ENCODE measurements at places on chromosomes 3 and 15.

- no peak for DNase-seq
Measured at GRCh38 chr3:169432708-169433432, 230.6 kb downstream of the MECOM start.

- DNase-seq, result no peak
Measured at GRCh38 chr3:127037021-127037400, 54.1 kb downstream of the PLXNA1 start.

DNA sequence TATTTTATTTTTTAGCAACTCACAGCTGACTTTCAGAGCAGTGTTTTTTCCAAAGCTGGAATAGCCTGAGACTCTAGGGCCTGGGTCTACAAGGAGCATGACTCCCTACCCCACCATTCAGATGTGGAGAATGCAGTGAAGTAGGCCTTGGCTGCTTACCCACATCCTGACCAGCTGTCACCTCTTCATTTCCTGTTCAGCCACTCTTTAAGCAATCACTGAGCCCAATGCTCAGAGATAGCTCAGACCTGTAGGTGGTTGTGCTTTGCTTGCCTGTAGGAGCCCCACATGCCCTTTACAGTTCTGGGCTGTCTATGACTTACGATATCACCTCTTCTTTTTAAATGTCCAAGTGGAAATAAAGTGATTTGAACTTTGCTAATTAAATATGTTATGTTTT lies 148.1 kb downstream of the NEK11 start:
- DNase-seq, result no peak

DNA sequence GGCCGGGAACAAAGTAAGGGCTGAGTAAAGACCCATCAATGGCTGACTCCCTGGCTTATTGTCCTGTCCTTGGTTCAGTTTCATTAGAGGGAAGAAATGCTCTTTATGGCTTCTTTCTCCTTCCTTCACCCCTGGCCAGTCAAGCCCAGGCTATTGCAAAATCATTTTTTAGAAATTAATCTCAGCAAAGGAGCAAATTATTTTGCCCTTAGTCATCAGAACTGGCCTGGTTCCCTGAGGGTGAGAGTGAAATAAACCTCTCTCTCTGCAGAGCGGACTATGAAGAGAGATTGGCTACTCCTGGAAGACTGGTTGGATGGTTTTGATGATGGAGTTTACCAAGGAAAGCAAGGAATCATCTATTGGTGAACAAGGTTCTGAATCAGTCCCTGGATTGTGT lies 52.7 kb upstream of the OXTR start:
- no peak for DNase-seq

DNA sequence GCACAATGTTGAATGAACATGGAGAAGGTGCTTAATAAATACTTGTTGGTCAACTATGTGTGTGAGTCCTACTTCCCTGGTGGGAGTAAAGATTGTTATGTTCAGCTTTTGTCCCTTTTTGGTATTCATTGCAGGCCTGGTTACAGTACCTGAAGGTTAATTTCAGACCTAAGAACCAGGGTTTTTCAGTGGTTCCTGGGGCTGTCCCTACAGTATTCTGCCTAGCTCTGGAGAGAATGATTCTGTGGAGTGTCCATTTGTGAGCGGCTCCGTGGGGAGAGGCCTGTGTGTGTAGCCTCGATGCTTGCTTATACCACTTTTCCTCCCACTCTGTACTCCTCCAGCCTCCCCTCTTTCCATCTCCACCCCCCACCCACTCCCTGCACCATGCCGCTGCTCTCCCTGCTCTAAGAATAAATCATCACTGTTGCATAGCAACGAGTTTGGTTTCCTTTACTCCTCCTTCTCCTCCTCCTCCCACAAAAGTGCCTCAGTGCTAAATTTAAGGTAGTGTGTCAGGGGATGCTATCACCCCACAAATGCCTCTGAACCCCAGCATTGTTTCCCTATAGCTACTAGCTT lies 150.6 kb upstream of the ROPN1 start:
- DNase-seq, result no peak

DNA sequence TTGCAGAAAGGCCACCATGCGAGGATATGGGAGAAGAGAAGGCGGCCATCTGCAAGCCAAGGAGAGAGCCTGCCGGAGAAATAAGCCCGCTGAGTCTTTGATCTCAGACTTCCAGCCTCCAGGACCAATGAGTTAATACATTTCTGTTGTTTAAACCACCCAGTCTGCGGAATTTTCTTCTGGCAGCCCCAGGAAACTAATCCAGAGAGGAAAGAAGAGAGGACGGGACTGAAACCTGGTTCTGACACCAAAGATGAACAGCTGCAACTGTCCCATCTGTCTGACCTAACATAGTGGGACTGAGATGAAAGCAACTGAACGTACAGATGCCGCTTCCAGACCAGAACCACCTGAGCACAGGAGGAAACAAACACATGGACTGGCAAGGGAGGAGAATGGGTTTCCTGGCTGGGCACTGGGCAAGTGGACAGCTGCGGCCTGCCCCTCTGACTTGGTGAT lies 32.3 kb downstream of the VGLL4 start:
- no peak for DNase-seq

DNA sequence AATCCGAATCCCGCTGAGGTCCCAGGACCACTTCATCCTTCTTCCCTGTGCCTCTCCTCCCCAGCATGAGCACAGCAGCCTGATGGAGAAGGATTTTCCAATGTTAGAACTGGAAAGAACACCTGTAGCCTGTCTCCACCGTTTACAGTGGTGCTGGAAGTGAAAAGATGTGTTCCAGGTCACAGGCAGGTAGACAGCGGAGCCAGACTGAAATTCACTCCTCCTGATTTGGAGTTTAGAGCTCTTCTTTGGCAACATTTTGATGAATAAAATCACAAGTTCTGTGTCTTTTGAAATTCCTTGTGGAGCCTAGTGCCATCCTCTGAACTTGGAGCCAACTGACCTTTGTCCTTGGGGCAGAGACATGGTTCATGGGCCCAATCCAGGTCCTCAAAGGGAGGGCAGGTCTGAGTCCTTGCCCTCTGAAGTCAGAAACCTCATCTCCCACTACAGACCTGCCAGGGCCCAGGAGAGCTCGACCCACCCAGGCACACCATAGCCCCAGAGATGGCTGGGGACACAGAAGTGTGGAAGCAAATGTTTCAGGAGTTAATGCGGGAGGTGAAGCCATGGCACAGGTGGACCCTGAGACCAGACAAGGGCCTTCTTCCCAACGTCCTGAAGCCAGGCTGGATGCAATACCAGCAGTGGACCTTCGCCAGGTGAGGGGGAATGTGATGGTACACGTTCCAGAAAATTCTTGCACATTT lies at the start of gene RTP3:
TSS of gene RTP3 (plus strand) at position 421 of the 710 bp plus-strand sequence. CDS start at position 508, 87 bp downstream.
- no peak for DNase-seq

DNA sequence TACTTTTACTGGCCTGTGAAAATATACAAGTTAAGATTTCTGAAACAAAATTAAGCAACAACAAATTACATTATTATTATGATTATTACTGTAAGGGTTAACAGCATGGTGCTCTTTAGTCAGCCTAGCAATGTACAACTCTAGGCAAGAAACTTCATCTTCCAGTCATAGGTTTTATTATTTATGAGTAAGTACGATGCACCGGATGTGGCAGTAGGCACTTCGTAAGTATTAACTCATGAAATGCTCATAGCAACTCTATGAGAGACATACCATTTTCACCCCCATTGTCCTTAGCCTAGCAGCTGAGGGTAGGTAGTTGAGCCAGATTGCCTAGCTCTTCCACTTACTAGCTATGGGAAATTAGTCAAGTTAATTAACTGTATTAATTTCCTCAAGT lies 68.0 kb upstream of the PTPRG start:
- no peak for DNase-seq

- no peak for DNase-seq
Measured at GRCh38 chr3:187906416-187906815, 161.1 kb upstream of the BCL6 start.

DNA sequence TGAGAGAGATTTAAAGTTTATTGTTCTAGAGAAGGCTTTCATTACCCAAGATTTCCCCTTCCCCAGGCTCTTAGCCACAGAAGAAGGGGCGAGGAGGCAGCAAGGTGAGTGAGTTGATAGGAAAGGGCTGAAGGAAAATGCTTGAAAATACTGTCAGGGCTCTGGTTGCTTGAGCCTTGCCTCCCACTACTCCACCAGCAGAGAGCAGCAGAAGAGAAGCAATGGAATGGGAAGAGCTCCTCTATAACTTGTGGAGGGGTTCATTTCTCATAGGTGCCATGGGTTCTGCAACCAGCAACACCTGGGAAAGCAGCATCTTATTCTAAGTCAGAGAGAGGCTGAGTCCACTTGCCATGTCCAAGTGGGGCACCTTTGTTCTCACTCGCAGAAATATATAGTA lies 184.0 kb upstream of the CNTN6 start:
- DNase-seq, result no peak

DNA sequence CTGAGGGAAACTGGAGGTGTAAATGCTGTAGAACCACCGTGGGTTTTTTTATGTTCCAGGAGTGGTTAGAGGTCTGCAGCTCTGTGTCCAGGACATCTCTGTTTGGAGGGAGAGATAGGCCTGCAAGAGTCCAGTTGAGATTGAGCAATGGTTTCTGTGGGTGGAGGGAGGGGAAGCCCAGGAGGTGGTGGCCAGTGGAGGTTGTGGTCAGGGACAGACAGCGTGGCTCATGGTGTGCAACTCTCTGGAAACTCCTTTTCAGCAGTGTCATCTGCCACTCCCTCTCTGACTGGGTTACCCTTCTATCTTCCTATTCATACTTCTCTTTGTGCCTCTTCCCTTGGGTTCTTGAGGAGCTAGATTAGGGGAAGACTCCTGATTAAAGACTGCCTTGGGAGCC lies 9.6 kb downstream of the XCR1 start:
- no peak for DNase-seq

- no peak for DNase-seq
Measured at GRCh38 chr3:125310623-125311081, 64.5 kb downstream of the ZNF148 start.

DNA sequence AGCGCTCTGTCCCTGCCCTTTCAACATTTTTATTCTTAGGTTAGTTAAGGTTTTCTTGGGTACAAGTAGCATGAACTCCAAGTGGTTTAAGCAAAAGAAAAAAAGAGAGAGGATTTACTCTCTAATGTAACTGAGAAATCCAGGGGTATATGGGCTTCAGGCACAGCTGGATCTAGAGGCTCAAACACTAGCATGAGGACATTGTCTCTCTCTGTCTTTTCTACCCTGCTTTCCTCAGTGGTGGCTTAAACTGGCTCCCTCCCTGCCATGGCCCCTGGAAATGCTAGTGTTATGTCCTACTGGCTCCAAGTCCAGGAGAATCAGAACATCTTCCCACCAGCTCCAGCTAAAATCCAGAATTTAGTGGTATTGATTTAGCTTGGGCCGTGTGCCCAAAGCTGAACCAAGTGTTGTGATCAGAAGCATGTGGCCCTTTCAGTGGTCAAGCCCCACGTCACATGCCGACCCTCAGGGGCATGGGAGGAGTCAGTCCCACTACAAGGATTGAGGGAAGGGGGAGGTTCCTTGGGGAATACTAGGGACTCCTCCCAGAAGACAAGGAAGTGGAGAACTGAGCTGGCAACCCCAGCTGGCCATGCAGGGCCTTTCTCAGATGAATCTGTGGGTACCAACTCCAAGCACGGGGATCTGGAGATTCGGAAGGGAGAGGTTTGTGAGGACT lies 58.0 kb downstream of the LINGO1 start:
- DNase-seq, result no peak

GRCh38 chr3:194930377-194931204 lies 244.9 kb downstream of the FAM43A start:
- DNase-seq, result peak; percentile 61

GRCh38 chr3:60708191-60708975 lies 542.9 kb downstream of the FHIT start:
- DNase-seq, result no peak

- DNase-seq, result no peak
Measured at GRCh38 chr3:131323014-131323413, 58.6 kb upstream of the NUDT16 start.

DNA sequence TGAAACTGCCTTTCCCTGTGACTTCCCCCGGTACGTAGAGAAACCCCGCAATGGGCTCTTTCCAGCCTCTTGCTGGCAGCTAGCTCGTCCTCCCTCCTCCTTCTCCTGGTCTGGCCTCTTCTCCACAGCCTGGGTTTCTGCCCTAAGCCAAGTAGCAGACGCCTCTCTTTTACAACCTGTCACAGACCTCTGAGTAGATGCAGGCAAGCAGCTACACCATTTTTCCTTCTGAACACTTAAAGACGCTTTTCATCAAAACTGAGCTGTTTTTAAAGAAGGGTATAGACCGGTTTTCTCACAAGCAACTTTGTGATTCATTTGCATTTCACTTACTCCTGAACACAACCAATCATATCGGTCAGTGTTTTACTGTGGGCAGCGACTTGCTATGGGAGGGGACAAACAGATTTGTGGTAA lies 32.0 kb downstream of the ADAMTSL3 start:
- DNase-seq, result no peak

GRCh38 chr15:55297315-55297714 lies 7.7 kb upstream of the RAB27A start:
- no peak for DNase-seq

GRCh38 chr3:13142552-13143380 lies 69.5 kb upstream of the IQSEC1 start:
- no peak for DNase-seq

DNA sequence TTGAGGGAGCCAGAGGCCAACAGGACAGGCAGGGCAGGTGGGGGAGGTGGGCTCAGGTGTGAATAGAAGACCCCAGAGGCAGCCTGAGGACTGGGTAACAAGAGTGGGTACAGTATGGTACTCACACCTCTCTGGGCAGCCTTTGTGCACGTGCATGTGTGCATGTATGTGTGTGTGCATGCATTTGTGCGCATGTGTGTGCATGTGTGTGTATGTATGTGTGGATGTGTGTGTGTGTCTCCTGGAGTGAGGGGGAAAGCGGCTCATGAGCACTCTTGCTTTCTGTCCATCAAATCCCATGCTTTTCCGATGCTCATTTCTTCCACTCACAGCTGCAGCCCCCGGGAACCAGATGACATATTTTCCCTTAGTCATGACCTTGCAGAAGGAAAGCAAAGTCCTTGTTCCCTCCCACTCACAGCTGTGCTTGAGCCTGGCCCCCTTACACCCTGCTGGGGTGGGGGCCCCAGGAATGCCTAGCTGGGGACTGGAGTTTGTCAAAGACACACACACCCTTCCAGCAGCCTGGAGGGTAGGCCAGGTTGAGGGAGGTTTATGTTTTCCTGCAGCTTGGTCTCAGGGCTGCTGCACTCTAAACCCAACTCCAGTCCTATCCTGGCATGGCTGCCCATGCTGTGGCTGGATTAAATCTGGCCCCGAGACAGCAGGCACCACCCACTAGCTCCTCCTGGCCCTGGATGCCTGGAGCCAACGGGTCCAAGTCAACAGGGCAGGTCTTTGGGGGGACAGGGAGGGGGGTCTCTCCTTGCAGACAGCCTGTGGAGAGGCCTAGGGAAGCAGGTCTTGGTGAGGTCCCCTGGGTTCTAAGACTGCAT lies 22.5 kb downstream of the CCDC33 start:
- DNase-seq, result no peak

- DNase-seq, result no peak
Measured at GRCh38 chr15:98402486-98402885, 245.9 kb upstream of the IGF1R start.

DNA sequence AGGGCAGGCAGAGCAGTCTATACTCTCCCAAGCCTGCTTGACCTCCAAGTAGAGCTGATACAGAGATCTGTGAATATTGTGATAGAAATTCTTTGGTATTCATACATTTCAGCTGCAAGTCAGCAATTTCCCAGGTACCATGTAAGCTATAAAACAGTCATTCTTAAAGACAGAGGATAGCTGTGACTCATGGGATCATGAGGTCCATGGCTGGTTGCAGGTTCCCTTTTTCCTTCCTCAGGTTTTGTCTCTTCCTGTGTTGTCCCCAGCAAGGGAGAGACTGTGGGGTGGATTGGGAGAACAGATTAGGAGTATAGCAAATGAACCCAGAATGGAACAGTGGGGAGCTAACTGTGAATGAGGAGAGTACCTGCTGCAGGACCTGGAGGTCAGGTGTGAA lies 5.4 kb upstream of the P4HTM start:
- no peak for DNase-seq

Measured in heart right ventricle (tissue), 16 donors.